SIG-M5 (cell line): ENCODE measurements at places on chromosomes 4 and X.

DNA sequence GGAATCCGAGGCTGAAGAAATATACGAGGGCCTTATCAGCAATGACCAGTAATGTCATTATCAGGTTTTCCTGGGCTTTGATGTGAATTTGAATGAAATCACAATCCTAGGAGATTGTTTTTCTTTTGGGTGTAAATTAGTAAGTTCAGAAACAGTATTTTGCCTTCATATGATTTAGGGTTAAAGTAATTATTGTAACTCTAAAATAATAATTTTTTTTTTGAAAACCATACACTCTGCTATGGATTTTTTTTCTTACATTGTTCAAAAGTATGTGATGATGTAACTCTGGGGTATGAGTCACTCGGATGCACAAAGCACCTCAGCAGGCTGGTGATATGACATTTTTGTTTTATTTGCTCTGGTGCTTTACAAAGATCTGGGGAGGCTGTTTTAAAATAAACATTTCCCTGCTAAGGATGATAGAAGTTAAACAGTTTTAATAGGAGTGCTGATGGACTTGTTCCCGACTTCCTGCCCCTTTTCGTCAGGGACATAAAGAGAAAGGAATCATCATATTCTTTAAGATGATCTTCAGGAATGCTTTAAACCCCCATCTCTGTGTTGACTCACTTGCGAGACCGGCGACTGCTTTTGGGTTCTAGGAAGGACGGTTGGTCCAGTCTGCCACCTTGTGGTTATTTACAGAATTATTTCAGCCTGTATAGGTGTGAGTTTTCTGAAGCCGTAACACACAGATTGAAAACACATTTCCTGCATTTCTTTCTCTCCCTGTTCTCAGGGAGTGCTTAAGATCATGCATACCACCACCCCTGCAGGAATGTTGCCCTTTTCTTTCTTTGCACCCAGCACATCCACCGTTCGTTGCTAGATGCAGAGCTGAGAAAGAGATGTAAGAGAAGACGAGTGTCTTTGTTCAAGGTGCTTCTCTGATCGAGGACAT is 72.5 kb downstream of the RAPGEF2 start:
- DNase-seq, result no peak

DNA sequence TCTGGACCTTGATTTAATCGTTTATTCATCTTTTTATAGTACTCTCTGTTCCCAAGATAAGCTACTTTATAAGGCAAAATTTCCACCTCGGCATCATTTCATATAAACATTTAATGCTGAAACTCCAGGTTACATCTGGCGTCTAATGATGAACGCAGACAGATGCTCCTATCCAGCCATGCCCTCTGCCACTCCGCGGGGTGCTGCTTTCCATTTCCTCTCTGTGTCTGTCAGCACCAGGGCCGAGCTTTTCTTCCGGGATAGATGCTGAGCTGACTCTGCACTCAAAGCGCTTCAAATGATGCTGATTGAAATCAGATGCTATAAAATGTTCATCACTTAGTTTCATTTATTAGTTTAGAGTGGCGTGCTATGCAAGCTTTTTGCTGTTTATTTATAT is 80.5 kb upstream of the HELT start:
- no peak for DNase-seq

DNA sequence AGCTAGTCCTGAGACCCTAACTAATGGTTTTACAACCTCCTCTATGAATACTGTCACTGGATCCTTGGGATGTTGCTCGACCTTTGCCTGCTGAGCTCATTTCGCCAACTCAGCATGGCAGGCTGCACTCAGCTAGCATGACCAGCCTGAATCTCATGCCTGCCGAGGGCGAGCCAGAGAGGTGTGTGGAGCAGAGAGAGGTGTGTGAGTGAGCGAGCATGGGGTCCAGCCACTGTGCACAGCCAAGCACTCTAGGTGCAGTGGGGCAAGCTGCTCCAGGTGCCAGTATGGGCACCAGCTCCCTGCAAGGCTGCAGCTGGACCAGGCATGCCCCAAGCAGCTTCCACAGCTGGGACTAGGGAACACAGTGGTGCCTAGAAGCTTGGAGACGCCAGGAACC is 410.9 kb downstream of the PCDH10 start:
- no peak for DNase-seq

DNA sequence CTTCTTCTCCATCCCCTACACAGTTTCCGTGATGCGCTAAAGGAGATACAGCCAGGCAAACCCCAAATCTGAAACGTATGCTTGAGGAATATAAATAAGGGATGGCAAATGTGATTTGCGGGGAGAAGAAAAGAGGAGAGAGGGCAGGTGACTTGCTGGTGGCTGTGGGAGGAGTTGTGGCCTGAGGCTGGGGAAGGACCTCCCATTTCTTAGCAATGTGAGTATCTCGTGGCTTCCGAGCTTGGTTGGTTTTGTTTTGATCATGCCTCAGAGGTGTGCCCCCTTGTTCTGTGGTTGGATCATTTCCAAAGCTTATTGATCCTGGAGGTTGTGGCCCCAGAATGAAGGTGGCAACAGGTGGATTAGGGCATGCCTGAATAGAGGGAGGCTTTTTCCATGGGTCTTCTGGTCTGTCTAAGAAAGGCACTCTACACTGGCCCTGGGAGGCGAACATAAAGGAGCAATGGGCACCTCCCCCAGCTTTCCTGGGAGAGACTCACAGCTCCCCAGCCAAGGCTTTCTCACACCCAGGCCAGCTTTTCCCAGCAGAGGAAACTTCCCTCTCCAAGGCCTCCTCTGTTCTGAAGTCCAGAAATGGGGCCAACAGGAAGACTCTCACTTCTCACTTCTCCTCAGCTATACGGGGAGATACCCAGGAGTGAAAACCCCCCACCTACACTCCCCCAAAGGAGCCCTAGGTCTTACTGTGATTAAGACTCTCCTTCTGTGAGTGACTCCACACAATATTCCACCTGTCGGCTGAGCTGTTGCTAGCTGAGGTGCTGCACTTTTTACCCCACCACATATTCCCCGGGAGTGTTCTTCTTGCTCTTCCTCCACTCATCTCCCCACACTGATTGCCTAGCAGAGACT is 40.0 kb downstream of the C4orf51 start:
- DNase-seq, result no peak

DNA sequence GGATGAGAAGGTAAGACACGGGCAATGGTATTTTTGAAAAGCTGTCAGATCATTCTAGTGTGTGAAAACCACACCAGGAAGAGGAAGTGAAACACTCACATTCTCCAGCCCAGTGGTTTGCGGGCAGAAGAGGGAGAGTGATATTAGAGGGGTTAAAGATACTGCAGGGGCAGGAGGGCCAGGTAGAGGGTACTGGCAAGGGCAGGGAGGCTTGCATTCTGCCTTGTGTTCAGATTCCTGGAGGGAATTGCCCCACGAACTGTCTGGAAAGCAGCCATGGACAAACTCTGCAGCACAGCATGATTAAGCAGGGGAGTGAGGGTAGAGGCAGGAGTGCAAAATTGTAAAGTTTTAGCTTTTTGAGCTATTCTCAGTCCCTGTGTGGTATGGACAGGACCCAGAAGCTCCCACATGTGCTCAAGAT is 30.9 kb downstream of the NIPAL1 start:
- DNase-seq, result peak; percentile 8

DNA sequence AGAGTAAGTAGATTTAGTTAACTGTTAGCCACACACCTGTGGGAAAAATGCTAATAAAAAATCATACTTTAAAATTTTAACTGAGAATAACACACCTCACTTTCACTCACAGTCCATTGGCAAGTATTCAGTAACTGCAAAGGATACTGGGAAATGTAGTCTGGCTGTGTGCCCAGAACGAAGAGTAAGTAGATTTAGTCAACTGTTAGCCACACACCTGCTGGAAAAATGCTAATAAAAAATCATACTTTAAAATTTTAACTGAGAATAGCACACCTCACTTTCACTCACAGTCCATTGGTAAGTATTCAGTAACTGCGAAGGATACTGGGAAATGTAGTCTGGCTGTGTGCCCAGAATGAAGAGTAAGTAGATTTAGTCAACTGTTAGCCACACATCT is 178.4 kb upstream of the NWD2 start:
- DNase-seq, result no peak
